Astrocyte of the cerebellum (primary cell): ENCODE measurements at places on chromosomes 7 and 10.
A peak's percentile ranks its signal among the peaks of the same experiment; 100 is the strongest.

GRCh38 chr7:12927635-12928434, 240.4 kb downstream of the ARL4A start:
- no peak for DNase-seq

- DNase-seq, result no peak
Measured at GRCh38 chr10:30509508-30509907, 75.5 kb downstream of the MAP3K8 start.

DNA sequence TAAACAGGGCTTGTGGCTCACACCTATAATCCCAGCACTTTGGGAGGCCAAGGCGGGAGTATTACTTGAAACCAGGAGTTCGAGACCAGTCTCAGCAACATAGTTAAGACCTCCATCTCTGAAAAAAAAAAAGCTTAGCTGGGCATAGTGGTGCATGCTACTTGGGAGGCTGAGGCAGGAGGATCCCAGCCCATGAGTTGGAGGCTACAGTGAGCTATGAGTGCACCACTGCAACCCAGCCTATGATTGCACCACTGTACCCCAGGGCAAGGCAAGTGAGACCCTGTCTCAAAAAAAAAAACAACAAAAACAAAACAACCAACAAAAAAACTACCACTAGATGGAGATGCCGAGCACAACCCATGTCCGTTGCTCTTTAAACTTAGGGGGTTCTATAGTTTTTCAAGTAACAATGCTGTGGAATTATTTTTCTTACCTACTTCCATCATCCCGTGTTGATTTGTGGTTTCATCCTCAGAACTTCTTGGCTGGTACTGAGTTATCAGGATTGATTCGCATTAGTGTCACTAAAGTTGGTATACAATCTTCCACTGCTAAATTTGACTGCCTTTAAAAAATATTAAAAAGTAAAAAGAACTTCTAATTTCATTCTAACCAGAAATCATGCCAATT, 12.2 kb upstream of the REPIN1 start:
- DNase-seq, result no peak

DNA sequence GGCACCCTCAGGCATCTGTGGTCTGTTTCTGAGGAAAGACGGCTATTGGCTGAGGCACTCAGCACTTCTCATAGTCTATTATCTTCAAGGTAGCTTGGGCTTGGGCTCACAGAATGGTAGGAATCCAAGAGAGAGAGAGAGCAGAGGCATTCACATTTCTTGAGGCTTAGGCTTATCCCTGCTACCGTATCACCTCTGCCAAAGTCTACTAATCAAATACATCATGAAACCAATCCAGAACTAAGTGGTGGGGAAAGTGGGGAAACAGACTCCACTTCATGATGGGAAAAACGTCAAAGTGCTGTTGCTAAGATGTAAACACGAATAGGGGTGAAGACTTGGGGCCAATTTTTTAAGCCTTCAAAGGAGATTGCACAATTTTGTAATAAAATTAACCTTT, 271.1 kb upstream of the SEMA3D start:
- no peak for DNase-seq

- no peak for DNase-seq
Measured at GRCh38 chr10:77548157-77548556, 89.5 kb downstream of the KCNMA1 start.

GRCh38 chr7:71682841-71683781, 551.2 kb downstream of the GALNT17 start:
- no peak for DNase-seq

DNA sequence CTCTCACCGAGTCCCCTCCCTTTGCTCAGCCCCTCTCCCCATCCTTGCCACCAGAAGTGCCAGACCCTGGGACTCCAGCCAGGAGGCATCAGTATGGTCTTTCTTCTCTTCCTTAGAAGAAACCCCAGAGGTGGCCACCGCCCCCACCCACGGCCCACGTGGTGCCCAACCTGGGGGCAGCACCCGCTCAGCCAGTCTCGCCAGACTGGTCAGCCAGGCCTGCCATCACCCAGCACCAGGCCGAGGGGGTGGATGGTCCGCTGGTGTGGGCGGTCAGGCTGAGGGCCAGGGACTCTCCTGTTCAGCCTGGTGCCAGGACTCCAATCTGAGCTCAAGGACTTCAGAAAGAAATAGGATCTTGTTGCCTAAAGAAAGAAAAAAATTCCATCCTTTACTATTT, 5.8 kb upstream of the CLDN4 start:
- DNase-seq, result no peak

GRCh38 chr10:24419066-24419465, 210.1 kb downstream of the KIAA1217 start:
- no peak for DNase-seq

DNA sequence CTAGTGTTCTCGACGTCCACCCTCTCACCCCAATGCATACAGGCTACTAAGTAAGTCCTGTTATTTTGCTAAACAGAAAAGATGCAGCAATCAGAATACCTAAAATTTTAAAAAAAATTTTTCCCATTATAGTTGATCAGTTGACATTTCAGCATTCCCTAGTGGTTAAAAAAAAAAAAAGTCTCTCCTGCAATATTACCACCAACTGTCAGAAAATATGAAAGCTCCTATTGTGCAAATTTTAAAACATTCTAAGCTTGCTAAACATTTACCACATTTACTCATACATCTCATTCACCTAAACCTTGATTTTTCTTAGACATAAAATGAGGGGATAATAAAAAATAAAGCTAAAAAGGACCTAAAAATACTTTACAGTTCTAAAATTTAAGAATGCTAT, 165.6 kb downstream of the AVL9 start:
- DNase-seq, result no peak

- DNase-seq, result no peak
Measured at GRCh38 chr10:60224066-60224705, 165.5 kb downstream of the ANK3 start.

DNA sequence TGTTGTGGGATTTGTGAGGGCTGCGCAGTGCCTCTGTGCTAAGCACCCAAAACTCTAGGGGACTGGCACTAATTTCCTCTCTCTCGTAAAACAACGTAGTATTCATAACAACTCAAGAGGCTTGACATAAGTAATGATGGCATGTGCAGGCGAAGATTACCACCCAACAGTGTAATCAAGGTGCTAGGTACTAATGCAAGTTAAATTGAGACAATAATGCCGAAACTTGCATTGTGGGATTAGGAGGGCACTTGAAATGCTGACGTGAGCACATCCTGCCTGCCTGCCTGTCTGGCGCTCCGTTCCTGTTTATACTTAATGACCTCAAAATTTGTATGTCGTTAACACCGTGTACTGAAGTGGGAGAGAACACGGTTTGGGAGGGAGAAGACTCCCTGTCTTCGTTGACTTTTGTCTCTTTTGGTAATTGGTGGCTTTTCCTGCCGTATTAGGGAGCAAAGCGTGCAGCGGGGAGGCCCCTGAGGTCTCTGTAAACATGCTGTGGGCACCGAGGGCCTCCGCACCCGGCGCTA, 139.0 kb downstream of the MGMT start:
- DNase-seq, result no peak

DNA sequence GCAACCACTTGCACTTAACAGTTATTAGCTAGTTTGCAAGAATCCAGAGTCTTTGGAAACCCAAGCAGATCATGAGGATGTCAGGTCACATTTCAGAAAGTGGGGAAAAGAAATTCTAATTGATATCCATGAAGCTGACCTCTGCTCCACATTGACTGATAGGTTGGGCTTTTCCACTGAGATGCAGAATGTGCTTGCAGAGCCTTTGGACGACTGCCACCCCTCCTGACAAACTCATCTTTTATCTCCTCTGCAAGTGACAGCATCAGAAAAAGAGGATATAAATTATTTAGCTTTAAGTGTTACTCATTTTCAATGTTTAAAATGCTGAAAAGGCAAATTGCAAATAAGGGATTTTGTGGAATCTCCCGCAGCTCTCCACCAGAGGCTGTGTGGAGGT, 75.3 kb downstream of the C10orf90 start:
- DNase-seq, result no peak

GRCh38 chr7:92625617-92626016, 35.4 kb upstream of the FAM133B start:
- no peak for DNase-seq

GRCh38 chr7:123719197-123719721, 29.5 kb downstream of the WASL start:
- DNase-seq, result no peak

DNA sequence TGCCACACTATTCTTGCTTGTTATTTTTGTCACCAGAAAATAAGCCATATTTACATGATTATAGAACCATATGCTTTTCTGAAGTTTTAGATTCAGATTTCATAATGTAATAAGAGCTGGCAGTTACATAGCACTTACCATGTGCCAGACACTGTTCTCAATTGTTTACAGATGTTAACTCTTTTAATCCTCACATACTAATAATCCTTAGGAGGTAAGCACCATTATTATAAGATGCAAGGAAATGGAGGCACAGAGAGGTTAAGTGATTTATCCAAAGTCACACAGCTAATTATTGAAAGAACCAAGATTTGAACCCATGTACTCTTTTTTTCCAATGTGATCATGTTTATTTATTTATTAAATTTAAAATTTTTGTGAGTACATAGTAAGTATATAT, 57.2 kb downstream of the CREB5 start:
- no peak for DNase-seq

DNA sequence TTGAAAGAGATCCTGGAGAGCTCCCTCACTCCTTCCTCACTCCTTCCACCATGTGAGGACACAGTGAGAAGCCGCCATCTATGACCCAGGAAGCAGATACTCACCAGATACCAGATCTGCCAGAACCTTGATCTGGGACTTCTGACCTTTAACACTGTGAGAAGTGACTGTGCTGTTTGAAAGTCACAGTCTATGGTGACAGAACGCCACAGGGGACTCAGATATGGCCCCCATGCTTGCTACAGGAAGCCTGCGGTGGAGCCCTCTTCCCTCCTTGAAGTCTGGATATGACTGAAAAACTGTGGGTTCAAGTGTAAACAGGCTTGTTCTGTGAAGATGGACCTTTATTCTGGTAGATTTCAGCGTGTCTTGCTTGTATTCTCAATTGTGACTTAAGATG, 297.8 kb downstream of the KLF6 start:
- no peak for DNase-seq

DNA sequence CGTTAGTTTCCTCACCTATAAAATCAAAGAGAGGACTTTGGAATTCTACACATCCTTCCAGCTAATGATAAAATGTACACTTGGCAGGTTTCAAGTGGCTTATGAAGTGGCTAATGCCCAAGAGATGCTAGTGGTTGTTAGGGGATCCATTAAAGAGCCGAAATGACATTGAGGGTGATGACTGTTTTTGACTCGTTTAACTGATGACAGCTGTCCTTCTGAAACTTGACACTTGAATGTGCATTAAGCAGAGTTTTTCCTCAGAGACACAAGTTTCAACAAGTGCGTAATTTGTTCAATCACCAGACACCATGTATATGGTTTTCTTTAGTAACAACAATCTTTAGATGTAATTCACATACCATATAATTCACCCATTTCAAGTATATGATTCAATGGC, 1.6 kb upstream of the PRF1 start:
- no peak for DNase-seq

DNA sequence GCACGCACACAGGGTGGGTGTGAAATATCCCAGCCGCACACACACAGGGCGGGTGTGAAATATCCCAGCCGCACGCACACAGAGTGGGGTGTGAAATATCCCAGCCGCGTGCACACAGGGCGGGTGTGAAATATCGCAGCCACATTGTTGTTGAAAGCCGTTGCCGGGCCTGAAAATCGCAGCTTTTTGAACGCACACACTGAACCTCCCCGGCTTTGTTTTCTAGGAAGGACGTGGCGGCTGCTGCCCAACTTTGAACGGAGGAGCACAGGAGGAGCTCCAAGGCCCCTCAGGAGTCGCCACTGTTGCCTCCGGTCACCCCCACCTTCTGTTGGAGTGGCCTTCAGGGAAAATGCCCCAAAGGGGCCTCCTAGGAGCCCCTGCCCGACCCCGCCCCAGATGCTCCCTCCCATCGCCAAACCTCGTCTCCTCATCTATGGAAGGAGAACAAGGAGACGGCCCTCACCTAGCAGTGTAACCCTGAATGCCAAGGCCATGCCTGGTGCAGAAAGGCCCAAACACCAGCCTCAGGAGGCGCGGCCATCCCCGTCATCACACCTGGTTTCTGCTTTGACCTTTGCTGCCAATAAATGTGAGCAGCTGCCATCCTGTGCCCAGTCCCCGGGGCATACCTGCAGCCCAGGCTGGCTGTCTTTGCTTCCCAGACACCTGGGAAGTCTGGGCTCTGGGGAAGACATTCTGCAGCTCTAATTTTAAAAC, 318.6 kb downstream of the PTPRN2 start:
- DNase-seq, result no peak

DNA sequence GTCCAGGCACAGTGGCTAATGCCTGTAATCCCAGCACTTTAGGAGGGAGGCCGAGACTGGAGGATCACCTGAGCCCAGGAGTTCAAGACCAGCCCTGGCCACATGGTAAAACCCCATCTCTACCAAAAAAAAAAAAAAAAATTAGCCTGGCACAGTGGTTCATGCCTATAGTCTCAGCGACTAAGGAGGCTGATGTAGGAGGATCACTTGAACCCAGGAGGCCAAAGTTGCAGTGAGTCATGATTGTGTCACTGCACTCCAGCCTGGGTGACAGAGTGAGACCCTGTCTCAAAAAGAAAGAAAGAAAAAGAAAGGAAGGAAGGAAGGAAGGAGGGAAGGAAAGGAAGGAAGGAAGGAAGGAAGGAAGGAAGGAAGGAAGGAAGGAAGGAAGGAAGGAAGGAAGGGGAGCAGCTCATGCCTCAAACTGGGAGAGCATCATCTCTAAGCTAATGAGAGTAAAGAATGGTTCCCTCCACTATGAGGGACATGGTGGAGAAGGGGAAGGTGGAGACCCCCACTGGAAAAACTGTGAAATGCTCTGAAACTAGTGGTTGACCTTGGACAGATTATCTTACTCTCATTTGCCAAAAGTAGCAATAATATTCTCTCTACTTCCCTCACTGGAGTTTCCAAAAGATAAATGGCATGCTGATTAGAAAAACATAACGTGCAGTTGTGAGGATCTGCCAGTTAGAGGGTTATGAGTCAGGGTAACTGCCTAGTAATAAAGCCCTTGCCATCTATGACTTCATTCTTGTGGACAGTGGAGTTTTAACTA, 16.8 kb downstream of the GIMAP5 start:
- no peak for DNase-seq

DNA sequence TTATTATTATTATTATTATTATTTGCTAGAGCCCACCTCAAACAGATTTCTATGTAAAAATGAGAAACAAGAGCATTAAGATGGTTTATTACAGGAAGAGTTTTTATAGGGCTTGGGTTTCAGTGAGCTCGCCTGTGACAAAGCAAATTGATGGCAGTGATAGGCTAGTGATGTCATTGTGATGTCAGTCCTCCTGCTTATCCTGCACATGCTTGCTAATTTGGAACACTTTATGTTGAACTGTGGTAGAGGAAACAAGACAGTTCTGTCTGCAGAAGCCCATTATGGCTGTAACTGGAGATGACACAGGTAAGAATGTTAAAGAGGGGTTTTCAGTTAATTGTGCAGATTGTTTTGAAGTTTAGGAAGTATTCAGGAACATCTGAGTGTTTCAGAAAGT, 68.3 kb downstream of the CREM start:
- DNase-seq, result peak; percentile 20
